RPMI8226 (cell line): ENCODE measurements at places on chromosomes 12 and 14.

- DNase-seq = no peak
These were observed 105.9 kb upstream of the ATF7IP start for GRCh38 chr12:14259481-14260010.

- DNase-seq = no peak
These were observed 12.3 kb upstream of the FBXO21 start for GRCh38 chr12:117202556-117202955.

- no peak for DNase-seq
These were observed 85.3 kb downstream of the RFLNA start for GRCh38 chr12:124379938-124380754.

DNA sequence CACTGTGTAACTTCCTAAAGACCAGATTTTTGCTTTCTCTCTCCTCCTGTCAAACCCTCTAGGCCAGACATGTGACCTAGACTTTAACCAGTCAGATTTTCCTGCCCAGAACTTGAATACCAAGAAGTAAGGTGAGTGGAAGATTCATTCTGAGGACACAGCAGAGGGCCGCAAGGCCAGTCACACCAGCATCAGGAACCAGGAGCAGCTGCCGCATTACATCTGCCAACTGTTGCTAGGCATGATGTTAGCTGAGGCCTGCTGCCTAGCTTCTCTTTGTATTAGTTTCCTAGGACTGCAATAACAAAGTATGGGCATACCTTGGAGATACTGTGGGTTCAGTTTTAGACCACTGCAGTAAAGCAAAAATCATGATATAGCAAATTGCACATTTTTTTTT lies 101.9 kb upstream of the BMP4 start:
- no peak for DNase-seq

GRCh38 chr12:127304751-127305725 lies 961.9 kb upstream of the TMEM132C start:
- no peak for DNase-seq

- DNase-seq = no peak
These were observed 188.4 kb downstream of the NRXN3 start for GRCh38 chr14:78358591-78358990.

GRCh38 chr14:65062096-65063075 lies 39.9 kb downstream of the MAX start:
- no peak for DNase-seq

GRCh38 chr12:78181544-78182162 lies 351.0 kb downstream of the NAV3 start:
- peak; percentile 23 for DNase-seq

DNA sequence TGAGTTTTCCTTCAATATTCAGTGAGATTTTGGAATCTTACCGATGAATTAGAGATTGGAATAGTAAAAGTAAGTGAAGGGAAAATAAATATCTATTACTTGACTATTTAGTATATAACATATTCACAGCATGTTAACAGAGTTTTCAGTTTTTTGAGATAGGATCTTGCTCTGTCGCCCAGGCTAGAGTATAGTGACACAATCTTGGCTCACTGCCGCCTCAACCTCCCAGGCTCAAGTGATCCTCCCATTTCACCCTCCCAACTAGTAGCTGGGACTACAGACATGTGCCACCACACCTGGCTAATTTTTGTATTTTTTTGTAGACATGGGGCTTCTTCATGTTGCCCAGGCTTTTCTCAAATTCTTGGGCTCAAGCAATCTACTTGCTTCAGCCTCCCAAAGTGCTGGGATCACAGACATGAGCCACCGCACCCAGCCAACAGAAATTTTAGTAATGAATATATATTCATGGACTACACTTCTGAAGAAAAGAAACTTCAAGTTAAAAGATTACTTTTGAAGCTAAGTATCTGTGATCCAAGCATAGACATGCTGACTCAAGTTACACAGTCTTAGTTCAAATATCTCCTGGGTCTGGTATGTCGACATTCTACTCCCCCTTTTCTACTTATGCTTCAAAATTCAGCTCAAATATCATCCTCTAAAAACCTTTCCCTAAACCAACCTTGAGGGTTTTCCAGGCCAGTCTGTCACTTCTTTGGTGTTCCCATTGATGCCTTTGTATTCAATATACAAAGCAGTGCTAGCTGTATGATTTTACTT lies 13.8 kb downstream of the UBE2N start:
- no peak for DNase-seq

- no peak for DNase-seq
These were observed 79.4 kb upstream of the HIF1A start for GRCh38 chr14:61615743-61616523.

DNA sequence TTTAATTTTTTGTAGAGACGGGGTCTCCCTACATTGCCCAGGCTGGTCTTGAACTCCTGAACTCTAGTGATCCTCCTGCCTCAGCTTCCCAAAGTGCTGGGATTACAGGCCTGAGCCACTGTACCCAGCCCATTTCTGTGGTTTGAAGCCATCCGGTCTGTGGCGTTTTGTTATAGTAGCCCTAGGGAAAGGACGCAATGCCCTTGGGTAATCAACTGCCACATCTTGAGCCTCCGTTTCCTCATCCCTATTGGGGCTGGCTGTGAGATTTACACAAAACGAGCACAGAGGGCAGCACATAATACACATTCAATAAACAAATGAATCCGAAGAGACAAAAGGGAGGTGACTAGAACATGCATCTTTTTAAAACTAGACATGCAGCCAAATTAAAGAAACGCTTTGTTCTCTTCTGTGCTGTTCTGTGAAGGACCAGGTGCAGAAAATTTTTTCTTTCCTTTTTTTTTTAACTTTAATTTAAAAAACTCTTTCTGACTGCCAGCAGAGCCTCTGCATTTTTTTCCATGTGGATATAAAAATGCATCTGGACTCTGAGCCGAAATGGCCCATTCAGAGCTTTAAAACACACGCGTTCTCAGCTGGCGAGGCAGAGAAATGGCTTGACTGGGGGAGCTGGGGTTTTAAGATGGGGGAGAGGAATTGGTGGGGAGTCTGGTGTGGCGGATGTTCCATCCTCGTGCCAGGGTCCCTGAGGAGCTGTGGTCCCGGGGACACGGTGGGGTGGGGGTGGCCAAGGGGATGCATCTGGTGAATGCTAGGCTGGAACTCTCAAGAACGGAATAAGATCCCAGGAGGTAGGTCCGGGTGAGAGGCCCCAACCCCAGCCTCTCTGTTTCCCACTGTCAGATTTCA lies 119.0 kb downstream of the RBM19 start:
- DNase-seq = no peak

DNA sequence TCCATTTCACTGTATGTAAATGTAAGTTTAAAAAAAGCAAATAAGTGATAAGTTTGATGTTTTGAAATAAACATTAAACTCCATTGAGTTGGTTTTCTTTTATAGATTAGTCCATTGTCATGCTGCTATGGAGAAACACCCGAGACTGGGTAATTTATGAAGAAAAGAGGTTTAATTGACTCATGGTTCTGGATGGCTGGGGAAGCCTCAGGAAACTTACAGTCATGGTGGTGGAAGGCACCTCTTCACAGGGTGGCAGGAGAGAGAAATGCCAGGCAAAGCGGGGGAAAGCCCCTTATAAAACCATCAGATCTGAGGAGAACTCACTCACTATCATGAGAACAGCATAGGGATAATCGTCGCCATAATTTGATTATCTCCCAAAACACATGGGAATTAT lies 48.4 kb upstream of the OXA1L start:
- DNase-seq = no peak

DNA sequence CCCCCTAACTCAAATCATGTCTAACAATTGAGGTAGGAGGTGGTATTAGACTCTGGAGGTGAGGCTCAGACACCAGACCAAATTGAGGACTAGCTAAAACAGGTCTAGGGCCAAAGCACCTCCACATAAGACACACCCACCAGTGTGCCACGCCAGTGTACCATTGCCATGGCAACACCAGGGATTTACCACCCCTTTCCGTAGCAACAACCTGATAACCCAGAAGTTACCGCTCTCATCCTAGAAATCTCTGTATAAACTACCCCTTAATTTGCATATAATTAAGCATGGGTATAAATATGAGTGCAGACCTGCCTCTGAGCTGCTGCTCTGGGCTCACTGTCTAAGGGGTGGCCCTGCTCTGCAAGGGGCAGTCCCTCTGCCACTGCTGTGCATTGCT lies 57.4 kb upstream of the PPP2R5C start:
- no peak for DNase-seq

GRCh38 chr14:32991691-32992090 lies 53.0 kb downstream of the NPAS3 start:
- no peak for DNase-seq

- DNase-seq = no peak
These were observed 23.9 kb downstream of the ANAPC7 start for GRCh38 chr12:110379631-110380030.

DNA sequence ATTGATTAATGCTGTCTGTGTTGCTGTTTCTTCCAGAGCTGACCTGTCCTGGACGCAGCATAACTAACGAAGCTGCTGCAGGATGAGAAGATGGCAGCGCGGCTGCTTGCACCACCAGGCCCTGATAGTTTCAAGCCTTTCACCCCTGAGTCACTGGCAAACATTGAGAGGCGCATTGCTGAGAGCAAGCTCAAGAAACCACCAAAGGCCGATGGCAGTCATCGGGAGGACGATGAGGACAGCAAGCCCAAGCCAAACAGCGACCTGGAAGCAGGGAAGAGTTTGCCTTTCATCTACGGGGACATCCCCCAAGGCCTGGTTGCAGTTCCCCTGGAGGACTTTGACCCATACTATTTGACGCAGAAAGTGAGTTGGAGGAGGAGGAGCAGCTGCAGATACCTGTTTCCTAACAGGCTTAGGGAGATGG lies 71.7 kb downstream of the SCN8A start:
- peak; percentile 8 for DNase-seq

- no peak for DNase-seq
These were observed at the start of gene PRB3 for GRCh38 chr12:11269607-11270006. PRB3 (minus strand) TSS chr12:11269707; CDS start chr12:11269669, 38 bp downstream.

DNA sequence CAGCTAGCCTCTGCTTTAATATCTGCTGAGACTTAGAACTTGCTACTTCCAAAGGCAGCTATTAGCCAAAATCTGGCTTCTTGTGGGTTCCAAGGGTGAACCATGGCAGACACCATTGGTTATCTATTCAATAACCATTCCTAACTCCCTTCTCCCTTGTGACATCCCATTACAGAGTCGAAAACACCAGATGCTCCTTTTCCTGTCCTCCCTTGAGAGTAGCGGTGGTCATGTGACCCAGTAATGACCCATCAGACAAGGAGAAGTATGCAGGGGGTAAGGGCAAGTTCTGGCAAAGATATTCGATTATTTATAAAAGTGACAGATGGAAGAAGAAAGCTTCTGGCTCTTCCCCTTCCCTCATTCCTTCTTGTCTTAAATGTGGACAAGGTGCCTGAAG lies 20.1 kb downstream of the TGFB3 start:
- no peak for DNase-seq

- DNase-seq = peak; percentile 34
These were observed 136.5 kb upstream of the MYL2 start for GRCh38 chr12:111056618-111057521.

GRCh38 chr14:67453575-67454300 lies 34.8 kb downstream of the TMEM229B start:
- no peak for DNase-seq

DNA sequence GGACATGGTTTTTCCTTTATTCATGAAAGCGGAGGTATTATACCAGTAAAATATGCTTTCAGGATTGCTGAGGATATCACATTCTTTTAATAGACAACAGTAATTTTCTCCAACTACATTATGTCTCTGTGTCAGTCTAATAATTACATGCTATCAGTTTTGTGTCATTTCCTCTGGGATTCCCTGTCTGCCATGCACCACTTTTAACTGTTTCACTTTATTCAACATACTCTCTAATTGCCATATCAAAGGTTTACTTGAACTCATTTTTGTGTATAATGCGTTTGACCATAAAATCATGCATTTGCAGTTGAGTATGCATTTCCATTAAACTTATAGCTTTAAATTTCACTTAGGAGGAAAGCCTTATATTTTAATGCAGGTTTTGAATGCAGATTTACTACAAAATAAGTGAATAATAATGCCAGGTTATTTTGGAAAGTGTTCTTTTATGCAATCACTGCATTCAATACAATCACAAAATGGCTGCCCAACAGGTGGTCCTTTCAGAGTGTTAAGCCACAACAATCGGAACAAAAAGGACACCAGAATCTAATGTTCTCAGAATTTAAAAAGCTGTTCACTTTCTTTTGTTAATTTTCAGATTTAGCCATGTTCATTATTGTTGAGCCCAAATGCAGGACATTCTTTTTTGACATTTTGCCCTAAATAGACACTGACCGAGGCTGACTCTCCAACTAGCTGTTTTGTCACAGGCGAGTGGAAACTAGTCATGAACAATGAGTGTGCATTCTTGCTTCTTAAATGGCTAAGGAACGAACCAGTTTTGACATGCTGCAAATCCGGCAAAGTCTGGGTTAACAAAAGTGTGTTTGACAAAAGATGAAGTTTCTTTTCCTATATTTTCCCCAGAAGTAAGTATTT lies 40.9 kb downstream of the MBIP start:
- no peak for DNase-seq

DNA sequence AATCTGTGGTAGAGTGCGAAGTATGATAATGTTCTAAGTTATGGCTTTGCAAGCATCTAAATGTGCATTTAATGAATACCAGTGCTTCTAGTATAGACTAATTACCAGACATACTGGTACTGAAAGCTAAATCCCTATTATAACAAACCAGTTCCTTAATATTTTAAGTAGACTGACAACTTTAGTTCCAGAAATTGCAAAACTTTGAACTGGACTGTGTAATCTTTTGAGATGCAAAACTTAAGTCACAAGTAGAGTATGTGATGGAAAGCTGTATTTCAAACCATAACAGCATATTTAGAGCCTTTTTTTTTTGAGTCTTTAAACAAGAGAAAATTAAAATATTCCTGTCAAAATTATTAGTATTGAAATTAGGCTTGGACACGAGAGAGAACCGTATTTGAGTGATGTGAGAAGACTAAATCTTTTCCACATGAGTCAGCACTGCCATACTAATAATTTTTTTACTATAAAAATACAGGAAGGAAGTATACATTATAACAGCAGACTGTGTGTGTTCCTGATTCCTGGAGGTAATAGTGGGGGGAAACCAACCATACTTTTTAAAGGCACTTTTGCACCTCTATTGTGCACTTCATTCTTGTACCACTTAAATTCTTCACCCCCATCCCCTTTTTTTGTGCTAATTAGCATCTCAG lies 45.5 kb downstream of the PPM1A start:
- no peak for DNase-seq

- no peak for DNase-seq
These were observed 46.0 kb upstream of the CHST11 start for GRCh38 chr12:104410786-104411185.

DNA sequence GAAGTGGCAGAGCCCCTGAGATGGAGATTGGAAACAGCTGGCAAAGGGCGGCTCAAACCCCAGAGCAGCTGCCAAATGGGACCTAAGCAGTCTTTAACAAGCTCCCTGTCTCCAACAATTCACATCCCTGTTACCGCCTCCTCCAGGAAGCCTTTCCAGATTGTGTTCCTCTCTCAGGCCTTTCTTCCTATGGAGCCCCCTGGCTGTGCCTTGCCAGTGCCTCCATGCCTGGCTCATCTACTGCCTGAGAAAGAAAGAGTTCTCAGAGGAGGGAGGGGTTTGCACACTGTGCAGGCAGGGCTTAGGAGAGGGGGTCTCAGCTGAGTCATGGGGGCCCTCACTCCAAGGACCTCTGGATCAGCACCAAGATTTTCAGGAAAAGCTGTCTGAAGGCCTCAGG lies 8.8 kb upstream of the KRT74 start:
- DNase-seq = no peak

- DNase-seq = no peak
These were observed 200.2 kb downstream of the TSPAN9 start for GRCh38 chr12:3277306-3277943.
